ENCODE measurements at places on chromosomes 2 and 18.

DNA sequence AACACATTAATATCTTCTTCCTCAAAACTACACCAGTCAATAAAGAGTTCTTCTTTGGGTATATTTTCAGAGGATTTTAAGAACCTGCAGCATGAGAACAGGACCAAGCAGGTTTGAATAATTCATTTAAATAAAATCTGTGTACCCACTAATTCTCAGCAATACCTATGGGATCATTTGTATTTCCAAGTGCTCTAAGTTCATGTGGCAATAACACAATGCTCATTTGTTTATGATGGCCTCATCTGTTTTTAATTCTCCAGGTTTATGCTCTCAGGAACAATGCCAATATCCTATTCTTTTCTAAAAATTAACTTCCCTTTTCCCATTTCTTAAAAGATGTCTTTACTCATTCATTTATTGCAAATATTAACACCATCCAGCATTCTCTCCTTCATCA lies 264.7 kb downstream of the METTL4 start:
- DNase-seq, result no peak

DNA sequence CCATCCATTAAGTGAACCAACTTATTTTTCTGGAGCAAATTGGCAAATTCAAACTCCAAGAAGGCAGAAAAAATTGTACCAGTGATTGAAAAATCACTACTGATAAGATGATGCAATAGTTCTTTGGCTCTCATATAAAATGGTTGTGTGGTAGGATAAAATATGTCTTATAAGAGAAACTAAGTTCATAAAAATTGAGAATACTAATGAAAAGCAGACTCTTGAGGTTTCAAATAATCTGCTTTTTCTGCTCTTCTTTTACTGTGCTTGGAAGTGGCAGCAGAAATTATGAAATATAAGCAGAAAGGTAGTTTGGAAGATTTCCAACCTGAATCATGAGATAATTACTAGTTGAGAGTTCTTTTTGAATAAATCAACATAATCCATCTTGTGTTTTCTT lies 61.9 kb downstream of the PPP1R1C start:
- DNase-seq, result no peak

DNA sequence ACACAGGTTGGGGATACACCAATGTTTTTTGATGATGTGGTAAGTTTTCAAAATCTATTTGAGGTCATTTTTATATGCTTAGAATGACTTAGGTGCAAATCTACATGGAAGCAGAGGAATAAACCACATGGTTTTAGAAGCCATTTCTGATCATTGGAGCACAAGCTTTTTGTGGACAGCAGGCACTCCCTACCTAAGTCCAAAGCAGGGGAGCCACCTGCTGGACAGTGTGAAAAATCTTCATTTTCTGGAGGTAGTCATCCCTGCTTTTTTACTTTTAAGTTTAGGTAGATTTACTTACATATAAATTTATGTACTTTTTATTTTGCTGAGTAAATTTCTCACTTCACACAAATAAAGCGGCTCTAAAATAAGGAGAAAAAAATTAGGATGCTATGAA lies 323.2 kb downstream of the PLCL1 start:
- DNase-seq, result no peak

DNA sequence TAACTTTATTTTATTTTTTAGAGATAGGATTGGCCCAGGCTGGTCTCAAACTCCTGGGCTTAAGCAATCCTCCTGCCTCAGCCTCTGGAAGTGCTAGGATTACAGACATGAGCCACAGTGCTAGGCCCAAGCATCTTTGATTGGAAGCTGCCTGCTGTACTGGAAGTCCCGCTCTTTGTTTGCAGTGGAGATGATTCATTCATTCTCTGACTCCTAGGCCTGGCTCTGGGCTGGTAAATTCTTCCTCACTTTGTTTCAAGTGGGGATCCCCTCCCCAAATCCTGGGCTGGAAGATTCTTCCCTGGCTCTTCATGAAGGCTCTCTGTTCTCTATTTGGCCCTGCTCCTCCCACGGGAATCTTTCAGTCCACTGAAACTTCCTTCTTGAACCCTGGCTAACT lies 81.9 kb downstream of the NEURL3 start:
- no peak for DNase-seq

DNA sequence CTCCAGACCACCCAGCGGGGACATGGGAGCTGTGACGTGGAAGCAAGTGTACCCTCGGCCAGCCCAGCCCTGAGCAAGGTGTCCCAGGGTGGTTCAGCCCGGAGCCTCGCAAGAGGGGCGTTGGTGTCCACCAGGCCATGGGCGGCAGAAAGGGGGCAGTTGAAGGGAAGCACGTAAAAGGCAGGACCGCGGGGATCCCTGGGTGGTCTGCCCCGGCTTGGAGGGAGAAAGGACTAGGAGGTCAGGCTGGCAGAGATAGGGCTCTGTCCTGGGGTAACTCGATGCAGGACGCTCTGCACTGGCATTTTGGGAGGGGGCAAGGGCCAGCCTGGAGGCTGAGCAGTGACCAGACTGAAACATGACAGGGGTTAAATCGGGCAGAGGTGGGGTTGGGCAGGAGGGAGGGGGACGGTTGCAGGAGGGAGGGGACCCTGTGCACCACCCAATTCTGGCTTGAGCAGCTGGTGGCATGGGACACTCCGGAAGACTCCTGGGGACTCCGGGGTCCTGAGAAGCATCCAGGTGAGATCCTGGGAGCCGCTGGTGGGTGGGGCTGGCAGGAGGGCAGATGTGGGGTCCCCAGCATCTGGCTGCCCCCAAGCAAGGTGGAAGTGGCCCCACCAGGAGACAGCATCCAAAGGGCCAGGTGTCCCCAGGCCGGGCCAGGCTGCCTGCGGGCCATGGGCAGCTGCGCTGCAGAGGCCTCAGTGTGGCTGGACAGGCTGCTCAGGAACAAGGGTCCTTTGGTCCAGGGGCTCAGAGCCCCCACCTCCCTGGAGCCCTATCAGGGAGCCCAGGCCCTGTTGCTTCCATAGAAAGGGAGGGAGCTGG lies 46.8 kb upstream of the GPC1 start:
- no peak for DNase-seq

DNA sequence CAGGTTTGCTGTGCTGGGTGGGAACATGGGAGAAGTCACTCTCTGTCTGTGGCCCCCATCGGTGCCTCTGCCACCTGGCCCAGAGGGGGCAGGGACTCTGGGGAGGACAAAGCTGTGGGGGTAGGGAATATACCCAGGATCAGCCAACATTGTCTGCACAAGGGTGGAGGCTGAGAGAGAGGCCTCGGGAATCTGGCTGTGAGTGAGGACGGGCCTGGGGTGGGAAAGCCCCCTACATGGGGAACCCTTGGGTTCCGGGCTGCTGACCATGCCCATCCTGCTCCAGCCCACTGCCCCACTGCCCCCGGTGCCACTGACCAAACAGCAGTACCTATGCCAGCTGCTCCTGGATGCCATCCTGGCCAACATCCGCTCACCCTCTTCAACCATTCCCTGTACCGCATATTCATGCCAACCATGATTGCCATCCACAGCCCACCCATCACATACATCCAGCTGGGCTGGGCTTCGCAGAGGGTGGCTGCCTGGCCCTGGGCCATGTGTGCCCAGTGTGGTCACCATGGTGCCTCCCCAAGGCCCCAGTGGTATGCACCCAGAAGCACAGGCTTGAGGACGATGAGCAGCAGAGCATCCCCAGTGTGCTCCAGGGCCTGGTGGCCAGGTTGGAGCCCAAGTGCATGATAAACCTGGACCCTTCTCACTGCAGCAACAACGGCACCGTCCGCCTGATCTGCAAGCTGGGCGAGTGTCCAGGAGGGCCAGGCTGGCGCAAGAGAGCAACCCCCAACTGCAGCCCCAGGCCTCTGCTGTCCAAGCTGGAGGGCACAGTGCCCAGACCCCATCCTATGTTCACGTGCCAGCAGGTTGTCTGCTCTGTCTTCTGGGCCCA lies 6.9 kb upstream of the POTEF start:
- no peak for DNase-seq

DNA sequence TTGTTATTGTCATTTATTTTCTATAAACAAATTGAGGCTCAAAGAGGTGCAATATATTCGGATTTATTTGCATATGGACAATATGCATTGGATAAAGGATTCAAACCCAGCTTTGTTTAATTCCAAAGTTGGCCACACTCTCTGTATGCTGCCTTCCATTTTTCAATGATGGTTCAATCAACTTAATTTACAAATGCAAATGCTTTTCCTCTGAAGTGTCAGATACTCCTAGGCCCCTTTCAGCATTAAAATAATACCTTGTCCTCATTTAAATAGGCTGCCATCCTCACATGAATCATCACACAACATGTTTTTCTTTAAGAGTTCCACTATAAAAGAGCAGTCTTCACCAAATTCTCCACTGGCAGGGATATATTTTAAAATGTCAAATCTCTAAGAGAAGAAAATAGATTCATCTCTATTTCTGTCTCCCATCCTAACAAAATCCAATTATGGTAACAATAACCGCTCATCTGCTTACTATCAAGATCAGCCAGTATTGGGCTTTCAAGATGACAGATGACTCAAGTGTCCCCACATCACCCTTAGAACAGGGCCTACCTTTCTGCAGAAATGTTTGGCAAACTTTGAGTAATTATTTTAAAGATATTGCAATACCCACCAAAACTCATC lies 114.8 kb downstream of the SCG2 start:
- DNase-seq, result no peak

Measured in NCI-H2171 (cell line).